ENCODE measurements at places on chromosomes 5 and 9. TPM values are rescaled to one million over a fixed set of nuclear protein-coding genes. Genes with fewer than 3 reads are reported as not detected.

GRCh38 chr5:132354381-132355139, 14.9 kb upstream of the SLC22A5 start:
- DNase-seq = no peak

- DNase-seq = no peak
These were observed 17.1 kb upstream of the PLPP1 start for GRCh38 chr5:55551904-55552303.

- no peak for DNase-seq
These were observed 35.7 kb downstream of the NACC2 start for GRCh38 chr9:136059321-136059791.

- DNase-seq = peak; percentile 4
These were observed 9.0 kb upstream of the PRR7 start for GRCh38 chr5:177437623-177438022.

DNA sequence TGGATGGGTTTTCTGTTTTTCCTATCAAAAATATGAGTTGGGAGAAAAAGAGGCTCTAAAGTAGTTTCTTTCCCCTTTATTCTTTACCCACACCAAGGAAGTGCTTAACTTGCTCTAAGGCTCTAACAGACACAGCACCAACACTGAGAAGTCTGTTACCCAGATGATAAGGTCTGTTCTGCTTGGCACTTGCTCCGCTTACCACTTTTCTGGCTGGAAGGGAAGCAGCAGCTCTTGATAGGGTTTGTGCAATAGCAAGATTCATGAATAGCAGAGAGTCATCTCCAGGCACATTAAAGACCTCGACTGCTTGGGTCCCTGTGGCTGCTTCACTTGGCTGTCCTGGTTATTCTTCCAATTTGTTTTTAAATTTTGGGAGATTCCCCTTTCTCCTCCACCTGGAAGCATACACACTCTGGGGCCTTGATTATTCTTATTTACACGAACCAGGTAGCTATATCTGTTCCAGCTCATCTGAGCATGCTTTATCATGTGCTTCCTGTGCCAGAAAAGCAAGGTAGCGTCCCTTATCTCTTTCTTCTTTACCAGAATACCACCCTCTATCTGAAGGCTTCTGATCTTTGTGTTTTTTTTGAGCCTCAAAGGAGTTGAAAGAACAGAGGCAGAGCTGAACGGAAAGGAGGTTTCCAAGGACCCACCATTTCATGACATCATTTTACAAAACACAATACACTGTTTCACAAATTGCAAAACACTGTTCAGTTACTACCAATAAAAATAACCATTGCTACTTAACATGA, 24.8 kb downstream of the PPP3R2 start:
- no peak for DNase-seq

- no peak for DNase-seq
These were observed 13.1 kb upstream of the NFIB start for GRCh38 chr9:14327036-14327435.

- no peak for DNase-seq
These were observed 761 bp downstream of the REEP2 start for GRCh38 chr5:138439477-138440158.

GRCh38 chr9:78115073-78115472, 83.5 kb upstream of the GNAQ start:
- DNase-seq = no peak

GRCh38 chr5:138140268-138140667, 1.0 kb upstream of the NME5 start:
- DNase-seq = no peak

The ISOC1 gene
- 86.1 TPM for total RNA-seq

The NMUR2 gene
- total RNA-seq = 0.62 TPM

- no peak for DNase-seq
These were observed 83.7 kb downstream of the LNPEP start for GRCh38 chr5:97019435-97020117.

DNA sequence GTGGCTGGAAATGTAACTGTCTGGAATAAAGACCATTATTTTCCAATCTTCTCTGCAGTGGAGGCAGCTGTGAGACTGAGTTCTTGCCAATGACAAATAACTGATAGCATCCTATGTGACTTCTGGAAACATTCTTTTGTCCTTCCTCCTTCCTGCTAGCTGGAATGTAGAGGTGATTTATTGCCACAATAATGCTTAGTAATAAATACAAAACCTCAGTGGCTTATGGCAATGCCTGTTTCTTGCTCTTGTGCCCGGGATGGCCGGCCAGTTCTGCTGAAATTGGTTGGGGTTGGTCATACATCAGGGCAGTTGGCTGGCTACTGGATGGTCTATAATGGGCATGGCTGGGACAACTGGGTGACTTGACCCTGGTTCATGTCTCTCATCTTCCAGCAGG, 12.2 kb upstream of the TEX48 start:
- DNase-seq = no peak

GRCh38 chr9:4328723-4329122, 28.9 kb upstream of the GLIS3 start:
- DNase-seq = no peak

GRCh38 chr9:127137640-127138360, 15.4 kb upstream of the ANGPTL2 start:
- no peak for DNase-seq

DNA sequence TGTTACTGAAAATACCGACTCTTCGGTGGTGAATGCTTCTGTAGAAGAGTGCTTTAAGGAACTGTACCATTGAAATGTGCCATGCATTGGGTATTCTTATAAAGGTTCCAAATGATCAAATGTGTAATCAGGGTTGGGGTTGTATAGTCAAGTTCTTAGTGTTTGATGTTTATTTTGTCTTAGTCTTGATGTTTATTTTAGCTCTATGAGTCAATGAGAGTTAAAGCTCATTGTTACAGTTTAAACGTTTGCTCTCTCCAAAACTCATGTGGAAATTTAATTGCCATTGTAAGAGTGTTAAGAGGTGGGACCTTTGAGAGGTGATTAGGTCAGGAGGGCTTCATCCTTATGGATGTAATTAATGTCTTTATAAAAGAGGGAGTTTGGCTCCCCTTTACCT, 153.0 kb downstream of the FER start:
- no peak for DNase-seq

The OR1J2 gene
- total RNA-seq = not detected

- DNase-seq = no peak
These were observed 102.2 kb upstream of the IER5L start for GRCh38 chr9:129280236-129280622.

GRCh38 chr5:76425928-76426804, 23.1 kb downstream of the IQGAP2 start:
- no peak for DNase-seq

The TMEFF1 gene
- total RNA-seq = 0.34 TPM

GRCh38 chr9:89006267-89006666, 15.0 kb downstream of the S1PR3 start:
- no peak for DNase-seq
